Immature natural killer cell (primary cell): ENCODE measurements at places on chromosomes 3 and 15. TPM values are rescaled to one million over a fixed set of nuclear protein-coding genes. Genes with fewer than 3 reads are reported as not detected.

- H3K36me3 ChIP-seq, result no peaks in the 10 kb centered on the region
- H3K4me3 ChIP-seq, result no peak overlapping the region
- no peak overlapping the region for H3K27ac ChIP-seq
- no peaks in the 10 kb centered on the region for H3K4me1 ChIP-seq
- peaks cover 2% of the 10 kb centered on the region for H3K27me3 ChIP-seq
Observed at GRCh38 chr15:30877070-30877469, 26.6 kb upstream of the FAN1 start.

- H3K27me3 ChIP-seq, result peaks cover 24% of the 10 kb centered on the region
- peak overlapping the region; percentile 93 for H3K4me3 ChIP-seq
- no peak for DNase-seq
- peaks cover 8% of the 10 kb centered on the region for H3K36me3 ChIP-seq
Observed at GRCh38 chr3:63911509-63911872, 692 bp downstream of the SCAANT1 start.

The SORD gene
- polyA plus RNA-seq, result 0.84 TPM

DNA sequence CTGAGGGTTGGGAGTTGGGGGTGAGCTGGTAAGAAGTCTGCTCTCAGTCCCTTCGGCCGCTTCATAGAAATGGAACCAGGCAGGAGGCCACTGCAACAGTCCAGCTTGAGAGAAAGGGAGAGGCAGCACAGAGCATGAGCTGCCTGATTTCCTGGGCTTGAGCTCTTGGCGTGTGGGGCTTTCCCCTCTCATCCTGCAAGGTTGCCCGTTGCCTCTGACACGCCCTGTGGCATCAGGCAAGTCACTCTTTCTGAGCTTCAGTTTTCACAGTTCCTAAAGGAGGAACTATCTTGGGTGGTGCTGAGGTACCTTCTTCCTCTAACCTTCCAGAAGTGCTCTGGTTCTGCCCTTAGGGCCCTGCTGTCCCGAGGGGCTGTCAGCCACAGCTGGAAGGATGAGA is 4.9 kb downstream of the MESP2 start:
- H3K27ac ChIP-seq, result no peak overlapping the region
- H3K36me3 ChIP-seq, result no peaks in the 10 kb centered on the region
- no peak overlapping the region for H3K4me3 ChIP-seq
- DNase-seq, result no peak

GRCh38 chr15:51842852-51843737 is 13.6 kb downstream of the TMOD3 start:
- H3K4me3 ChIP-seq, result no peak overlapping the region
- H3K36me3 ChIP-seq, result no peaks in the 10 kb centered on the region
- H3K27me3 ChIP-seq, result no peaks in the 10 kb centered on the region
- no peak overlapping the region for H3K27ac ChIP-seq
- no peak for DNase-seq

GRCh38 chr3:39479701-39480414 is 12.4 kb downstream of the MOBP start:
- no peaks in the 10 kb centered on the region for H3K4me1 ChIP-seq
- H3K27me3 ChIP-seq, result peaks cover 2% of the 10 kb centered on the region
- H3K36me3 ChIP-seq, result no peaks in the 10 kb centered on the region
- no peak for DNase-seq

DNA sequence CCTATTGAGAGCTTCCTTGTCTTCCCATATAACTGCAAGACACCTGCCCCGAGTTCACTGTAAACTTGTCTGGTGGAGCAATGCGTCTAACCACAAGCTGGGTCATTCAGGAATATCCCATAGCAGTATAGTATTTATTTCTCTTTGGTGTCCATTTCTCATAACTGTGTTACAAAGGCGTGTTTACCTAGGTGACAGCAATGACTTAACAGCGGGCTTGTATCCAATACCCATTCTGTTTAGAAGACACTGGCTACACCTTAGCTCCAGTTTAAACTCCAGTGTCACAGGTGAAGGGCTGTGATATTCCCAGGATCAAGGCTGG is 24.3 kb downstream of the ATP10A start:
- H3K27me3 ChIP-seq, result no peaks in the 10 kb centered on the region
- peaks cover 3% of the 10 kb centered on the region for H3K36me3 ChIP-seq
- no peak for DNase-seq
- H3K4me3 ChIP-seq, result no peak overlapping the region
- H3K4me1 ChIP-seq, result peaks cover 86% of the 10 kb centered on the region
- peak overlapping the region; percentile 66 for H3K27ac ChIP-seq

DNA sequence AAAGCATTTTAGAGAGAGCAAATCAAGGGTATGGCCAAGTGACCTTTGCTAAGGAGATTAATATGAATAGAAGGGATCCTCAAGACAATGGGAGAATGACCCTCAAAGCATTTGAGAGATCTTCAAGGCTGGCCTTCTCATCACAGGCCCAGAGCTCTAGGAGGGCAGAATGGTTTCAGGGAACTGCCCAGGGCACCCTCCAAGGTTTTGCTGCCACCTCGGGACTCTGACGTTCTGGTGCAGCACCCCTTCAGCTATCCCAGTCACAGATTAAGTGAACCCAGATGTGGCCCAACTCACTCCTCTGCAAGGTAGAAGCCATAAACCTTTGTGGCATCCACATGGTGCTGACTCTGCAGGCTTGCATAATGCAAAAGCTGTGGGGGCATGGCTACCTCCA is 209.3 kb downstream of the TLE3 start:
- H3K27me3 ChIP-seq, result peaks cover 3% of the 10 kb centered on the region
- no peak overlapping the region for H3K27ac ChIP-seq
- DNase-seq, result no peak

The ANKRD63 gene
- polyA plus RNA-seq, result not detected

DNA sequence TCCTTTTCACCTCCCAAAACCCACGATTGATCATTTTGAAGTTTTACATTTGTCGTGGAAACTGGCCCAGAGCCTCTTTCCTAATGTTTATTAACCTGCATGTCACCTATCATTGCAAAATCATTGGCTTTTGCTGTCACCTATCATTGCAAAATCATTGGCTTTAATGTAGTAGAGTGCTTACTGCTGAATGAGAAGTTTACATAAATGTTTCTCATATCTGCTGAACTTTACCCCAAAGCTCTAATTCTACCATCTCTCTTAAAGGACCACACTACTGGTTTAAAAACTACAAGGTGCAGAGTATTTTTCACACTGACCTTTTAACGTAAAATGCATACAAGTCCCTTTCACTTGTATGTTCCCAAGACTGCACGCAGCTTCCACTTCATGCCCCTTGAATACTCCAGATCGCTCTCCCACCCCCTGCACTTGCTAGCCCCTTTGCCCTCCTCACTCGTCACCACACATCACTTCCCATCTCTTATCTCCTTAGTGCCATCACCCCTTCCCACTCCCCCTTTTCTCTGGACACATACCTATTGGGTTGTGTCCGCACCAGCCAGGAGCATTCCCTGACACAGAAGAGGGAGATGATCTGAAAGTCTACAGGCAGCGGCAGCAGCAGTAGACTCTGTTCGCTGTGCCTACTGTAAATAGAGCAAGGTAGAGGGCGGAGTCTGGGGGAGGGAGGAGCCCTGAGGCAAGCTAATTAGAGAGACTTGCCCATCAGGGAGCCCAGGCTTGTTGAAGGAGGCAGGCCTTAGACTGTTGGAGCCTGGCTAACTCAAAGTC is 30.2 kb upstream of the ATOSA start:
- no peaks in the 10 kb centered on the region for H3K4me1 ChIP-seq
- no peak overlapping the region for H3K4me3 ChIP-seq
- H3K27ac ChIP-seq, result no peak overlapping the region

GRCh38 chr3:64505419-64505818 is 182.4 kb downstream of the ADAMTS9 start:
- no peak overlapping the region for H3K4me3 ChIP-seq
- no peaks in the 10 kb centered on the region for H3K4me1 ChIP-seq
- peaks cover 2% of the 10 kb centered on the region for H3K27me3 ChIP-seq
- no peak for DNase-seq
- H3K27ac ChIP-seq, result no peak overlapping the region
- no peaks in the 10 kb centered on the region for H3K36me3 ChIP-seq

DNA sequence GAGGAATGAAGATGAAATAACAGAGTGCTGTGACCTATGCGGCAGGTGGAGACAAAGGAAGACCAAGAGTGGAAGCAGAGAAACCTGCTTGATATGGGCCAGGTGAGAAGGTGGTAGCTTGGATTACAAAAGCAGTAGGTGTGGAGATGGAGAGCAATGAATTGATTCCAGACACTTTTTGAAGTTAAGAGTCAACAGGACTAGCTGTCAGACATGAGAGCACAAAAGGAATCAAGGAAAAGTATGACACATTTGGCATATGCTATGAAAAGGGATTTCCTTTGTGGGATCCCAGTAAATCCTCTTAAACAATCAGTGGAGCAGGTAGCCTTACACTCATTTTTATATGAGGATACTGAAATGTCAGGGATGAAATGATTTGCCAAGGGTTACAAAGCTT is 160.5 kb downstream of the GREM1 start:
- no peaks in the 10 kb centered on the region for H3K36me3 ChIP-seq
- H3K27me3 ChIP-seq, result no peaks in the 10 kb centered on the region
- no peak overlapping the region for H3K27ac ChIP-seq
- DNase-seq, result no peak
- no peak overlapping the region for H3K4me3 ChIP-seq
- no peaks in the 10 kb centered on the region for H3K4me1 ChIP-seq

DNA sequence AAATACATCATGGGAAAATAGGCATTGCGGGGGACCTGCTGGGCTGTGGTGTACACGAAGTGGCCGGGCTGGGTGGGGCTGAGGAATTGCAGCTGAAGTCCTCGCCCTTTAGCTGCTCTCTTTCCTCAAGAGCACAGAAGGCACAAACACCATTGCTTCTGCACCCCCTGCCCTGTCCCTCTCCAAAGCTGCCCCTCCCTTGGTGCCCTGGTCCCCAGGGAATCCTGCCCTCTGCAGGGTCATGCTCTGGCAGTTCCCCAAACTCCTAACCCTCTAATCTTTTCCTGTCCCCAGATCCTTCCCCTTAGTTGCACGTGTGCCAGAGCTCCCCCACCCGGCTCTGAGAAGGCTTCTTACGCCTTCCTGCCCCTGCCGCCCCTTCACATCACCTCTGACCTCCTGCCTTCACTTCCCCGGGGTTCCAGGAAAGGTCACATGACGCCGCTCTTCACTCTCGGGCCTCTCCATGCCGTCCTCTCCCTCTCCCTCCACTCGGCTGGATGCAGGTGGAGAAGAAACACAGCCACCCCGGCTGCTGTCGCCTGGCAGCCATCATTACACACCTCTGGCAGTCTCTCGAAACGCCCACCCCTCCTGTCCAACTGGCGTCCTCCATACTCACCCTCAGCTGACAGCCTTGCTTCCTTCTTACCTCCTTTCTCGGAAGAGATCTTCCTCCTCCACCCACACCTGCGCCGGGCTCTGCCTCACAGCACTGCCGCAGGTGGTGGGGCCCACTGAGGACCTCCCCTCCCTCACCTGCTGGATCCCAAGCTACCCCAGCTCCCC is 6.9 kb upstream of the PCSK6 start:
- no peak overlapping the region for H3K4me3 ChIP-seq
- H3K4me1 ChIP-seq, result peaks cover 3% of the 10 kb centered on the region
- H3K27ac ChIP-seq, result no peak overlapping the region
- peaks cover 14% of the 10 kb centered on the region for H3K27me3 ChIP-seq
- DNase-seq, result no peak

GRCh38 chr3:77324105-77324504 is 284.2 kb downstream of the ROBO2 start:
- H3K4me3 ChIP-seq, result no peak overlapping the region
- no peaks in the 10 kb centered on the region for H3K4me1 ChIP-seq
- H3K36me3 ChIP-seq, result no peaks in the 10 kb centered on the region
- no peak overlapping the region for H3K27ac ChIP-seq
- DNase-seq, result no peak

The IL12A gene
- not detected for polyA plus RNA-seq

The RAF1 gene
- polyA plus RNA-seq, result 44.3 TPM

DNA sequence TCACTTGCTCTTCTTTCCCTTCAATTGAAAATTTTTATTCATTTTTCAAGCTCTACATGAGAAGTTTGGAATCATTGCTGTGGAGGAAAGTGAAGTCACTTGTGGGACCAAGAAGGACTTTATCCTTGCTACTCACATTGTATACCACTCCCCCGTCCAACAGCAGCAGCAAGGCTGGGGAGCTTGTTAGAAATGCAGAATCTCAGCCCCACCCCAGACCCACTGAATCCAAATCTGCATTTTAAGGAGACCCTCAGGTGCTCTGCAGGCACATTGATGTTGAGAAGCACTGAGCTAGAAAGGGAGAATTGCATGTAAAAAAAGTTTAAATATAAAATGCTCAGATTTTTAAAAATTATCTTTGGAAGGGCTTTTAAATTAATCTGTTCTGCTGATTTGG is 202.3 kb upstream of the MRPL3 start:
- no peak for DNase-seq
- no peaks in the 10 kb centered on the region for H3K4me1 ChIP-seq
- H3K27me3 ChIP-seq, result peaks cover 5% of the 10 kb centered on the region

The PLA1A gene
- polyA plus RNA-seq, result not detected

- H3K27ac ChIP-seq, result peak overlapping the region; percentile 55
- H3K4me1 ChIP-seq, result peaks cover 19% of the 10 kb centered on the region
- H3K4me3 ChIP-seq, result no peak overlapping the region
- H3K27me3 ChIP-seq, result peaks cover 3% of the 10 kb centered on the region
Observed at GRCh38 chr3:4926892-4927291, 52.3 kb upstream of the BHLHE40 start.

The GNAI2 gene
- 903 TPM for polyA plus RNA-seq

DNA sequence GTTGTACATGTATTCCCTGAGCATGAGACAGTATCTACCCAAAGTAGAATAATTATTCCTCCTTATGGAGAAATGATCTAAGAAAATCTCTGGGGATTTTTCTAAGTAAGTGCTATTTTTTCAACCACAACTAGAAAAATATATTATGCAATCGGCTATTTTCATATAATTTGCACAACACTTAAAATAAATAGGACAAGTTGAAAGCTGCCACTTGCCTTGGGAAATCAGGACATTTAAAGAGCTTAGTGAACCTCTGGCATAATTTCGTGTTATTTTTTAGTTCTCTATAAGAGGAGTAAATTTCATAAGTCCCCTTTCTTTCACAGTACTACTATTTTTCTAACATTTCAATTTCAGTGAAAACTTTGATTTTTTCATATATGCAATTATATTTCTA is 672.1 kb downstream of the OTOL1 start:
- no peak for DNase-seq
- no peak overlapping the region for H3K4me3 ChIP-seq
- no peaks in the 10 kb centered on the region for H3K36me3 ChIP-seq
- peaks cover 4% of the 10 kb centered on the region for H3K4me1 ChIP-seq
- H3K27me3 ChIP-seq, result no peaks in the 10 kb centered on the region

DNA sequence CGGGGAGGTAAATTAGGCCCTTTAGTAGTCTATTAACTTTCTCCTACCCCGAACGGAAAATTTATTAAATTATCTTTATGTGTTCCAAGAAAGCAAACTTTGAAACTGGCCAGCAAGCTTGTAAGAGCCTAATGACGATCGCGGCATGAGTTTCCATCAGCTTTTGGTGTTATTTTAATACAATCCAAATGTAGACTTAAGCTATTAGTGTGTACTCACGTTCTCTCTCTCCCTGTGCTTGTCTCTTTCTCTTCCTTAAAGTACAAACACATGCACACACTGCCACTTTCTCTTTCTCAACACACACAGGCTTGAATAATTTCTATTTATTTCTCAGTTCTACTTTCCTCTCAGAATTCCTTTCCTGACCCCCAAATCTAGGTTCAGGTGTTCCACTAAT is 108.8 kb upstream of the MME start:
- no peaks in the 10 kb centered on the region for H3K36me3 ChIP-seq
- H3K4me1 ChIP-seq, result no peaks in the 10 kb centered on the region
- no peak for DNase-seq

The TICRR gene
- polyA plus RNA-seq, result not detected

- no peaks in the 10 kb centered on the region for H3K36me3 ChIP-seq
- H3K4me1 ChIP-seq, result no peaks in the 10 kb centered on the region
- H3K27me3 ChIP-seq, result no peaks in the 10 kb centered on the region
Observed at GRCh38 chr3:122014741-122015140, 7.3 kb downstream of the ILDR1 start.

- DNase-seq, result no peak
- no peak overlapping the region for H3K4me3 ChIP-seq
- H3K27ac ChIP-seq, result no peak overlapping the region
- peaks cover 4% of the 10 kb centered on the region for H3K27me3 ChIP-seq
- H3K4me1 ChIP-seq, result no peaks in the 10 kb centered on the region
Observed at GRCh38 chr3:40680685-40681657, 156.2 kb downstream of the ZNF621 start.

The NR2E3 gene
- not detected for polyA plus RNA-seq
